ENCODE measurements at places on chromosomes 7 and 10. TPM values are rescaled to one million over a fixed set of nuclear protein-coding genes. Genes with fewer than 3 reads are reported as not detected.

CYP3A4 gene
- not detected for total RNA-seq

DLX6 gene
- 0.17 TPM for total RNA-seq

STARD3NL gene
- total RNA-seq = 75.0 TPM

GRCh38 chr10:101833466-101833865 lies 10.1 kb downstream of the KCNIP2 start:
- DNase-seq = no peak

GRCh38 chr7:7428806-7429205 lies 106.9 kb downstream of the COL28A1 start:
- no peak for DNase-seq

DNA sequence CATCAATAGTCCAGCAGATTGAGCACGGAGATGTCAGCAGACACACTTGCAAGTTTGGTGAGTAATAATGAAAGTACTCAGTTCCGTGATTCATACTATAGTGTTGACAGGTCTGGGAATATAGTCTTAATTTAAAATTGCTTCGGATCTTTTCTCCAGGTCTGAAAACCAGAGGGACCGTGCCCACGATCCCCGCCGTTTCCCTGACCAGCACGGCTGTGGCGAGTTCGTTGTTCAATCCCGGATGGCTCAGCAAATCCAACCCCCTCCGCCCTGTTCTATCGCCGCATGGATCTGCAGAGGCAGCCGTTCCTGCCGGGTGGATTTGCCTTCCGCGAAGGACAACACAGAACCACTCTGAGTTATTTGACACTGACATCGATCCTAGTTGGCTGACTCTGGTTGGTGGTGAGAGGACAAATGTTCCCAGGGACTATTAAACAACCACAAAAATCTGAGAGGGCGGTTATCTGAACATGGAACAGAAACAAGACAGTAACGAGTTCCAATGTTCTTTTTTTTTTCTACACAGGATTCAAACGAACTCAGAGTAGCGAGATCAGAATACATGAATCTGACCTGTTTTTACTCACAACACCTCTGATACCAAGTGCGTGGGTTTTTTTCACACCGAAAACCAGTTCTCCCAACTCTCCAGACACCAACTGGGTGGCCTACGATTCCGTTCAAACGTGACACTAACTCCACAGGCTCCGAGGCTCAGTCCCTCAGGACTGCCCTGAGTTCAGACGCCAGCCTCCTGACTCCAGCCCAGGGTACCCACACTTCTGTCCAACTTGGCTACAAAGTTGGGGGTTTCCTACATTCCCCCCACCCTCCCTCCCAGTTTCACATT lies 52.7 kb downstream of the RBM17 start:
- no peak for DNase-seq

- no peak for DNase-seq
These were observed 121.5 kb downstream of the PKD1L1 start for GRCh38 chr7:47826754-47827153.
